ENCODE measurements at places on chromosomes 3 and 15.
A peak's percentile ranks its signal among the peaks of the same experiment; 100 is the strongest.

- no peak for DNase-seq
These were observed 79.0 kb downstream of the CHD2 start for GRCh38 chr15:92979011-92979701.

GRCh38 chr3:25468866-25469319 lies 40.8 kb downstream of the RARB start:
- no peak for DNase-seq

DNA sequence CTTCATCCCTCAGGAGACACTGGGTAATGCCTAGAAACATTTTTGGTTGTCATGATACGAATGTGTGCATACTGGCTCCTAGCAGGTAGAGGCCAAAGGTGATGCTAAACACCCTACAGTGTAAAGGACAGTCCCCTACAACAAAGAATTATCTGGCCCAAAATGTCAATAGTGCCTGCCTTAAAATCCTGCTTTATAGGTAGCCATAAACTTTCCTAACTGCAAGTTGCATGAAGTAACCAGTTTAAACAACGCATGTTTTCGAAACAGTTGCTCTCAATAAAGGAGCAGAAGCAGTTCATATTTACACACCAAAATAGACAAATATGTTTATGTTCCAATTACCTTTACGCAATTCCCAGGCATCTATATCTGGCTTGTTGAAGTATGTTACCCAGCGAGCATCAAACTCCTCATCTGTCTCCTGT lies 9.1 kb downstream of the COX5A start:
- DNase-seq: no peak

- no peak for DNase-seq
These were observed 901.4 kb downstream of the MCTP2 start for GRCh38 chr15:95132774-95133173.

DNA sequence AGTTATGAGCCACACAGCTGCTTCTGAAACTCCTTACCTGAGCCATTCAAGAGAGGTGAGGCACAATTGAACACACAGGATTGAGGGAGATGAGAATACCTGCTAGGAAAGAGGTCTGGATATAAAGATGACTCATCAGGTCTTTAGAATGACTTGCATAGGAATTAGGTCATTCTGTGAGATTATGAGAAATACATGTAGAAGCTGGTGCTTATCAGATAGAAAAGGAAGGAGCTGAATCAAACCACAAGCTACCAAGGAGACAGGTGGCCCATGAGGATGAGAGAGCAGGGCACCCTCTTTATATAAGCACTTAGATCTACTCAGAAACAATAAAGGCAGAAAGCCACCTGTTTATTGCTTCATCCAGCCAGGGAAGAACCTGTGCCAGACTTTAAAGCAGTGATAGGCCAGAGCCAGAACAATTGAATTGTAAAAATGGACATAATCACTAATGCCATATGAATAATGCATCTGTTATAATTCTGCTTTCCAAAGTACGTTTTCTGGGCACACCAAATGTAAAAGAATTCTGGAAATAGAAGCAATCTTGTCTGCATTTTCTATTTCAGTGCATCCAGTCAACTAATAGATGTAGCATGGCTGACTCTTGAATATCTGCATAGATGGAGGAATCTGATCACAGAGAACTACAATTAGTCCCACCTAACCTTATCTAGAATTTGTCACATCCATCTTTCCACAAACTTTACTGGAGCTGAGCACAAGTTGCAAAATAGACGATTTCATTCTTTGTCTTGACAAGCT lies 74.9 kb downstream of the PIK3R4 start:
- no peak for DNase-seq

DNA sequence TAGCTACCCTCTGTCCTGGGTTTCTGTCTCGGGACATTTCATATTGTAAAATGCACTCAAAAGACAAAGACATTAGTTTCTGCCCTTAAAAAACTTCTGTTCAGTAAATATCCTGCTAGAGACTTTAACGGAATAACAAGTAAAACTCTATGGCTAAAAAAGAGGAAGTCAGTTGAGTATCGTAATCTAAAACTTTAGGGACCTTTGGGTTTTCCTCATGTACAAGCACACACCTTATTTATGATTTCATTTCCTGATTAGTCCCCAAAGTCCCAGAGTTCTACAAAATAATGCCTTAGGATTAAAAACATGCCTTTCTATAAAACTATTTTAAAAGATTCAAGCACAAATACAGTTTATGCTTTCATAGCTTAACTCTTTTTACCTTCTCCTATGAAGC lies 585.9 kb downstream of the UNC13C start:
- DNase-seq: no peak

GRCh38 chr3:192082730-192083660 lies 622.0 kb downstream of the PYDC2 start:
- DNase-seq: no peak

- no peak for DNase-seq
These were observed 30.9 kb downstream of the RBMS3 start for GRCh38 chr3:29311795-29312194.

DNA sequence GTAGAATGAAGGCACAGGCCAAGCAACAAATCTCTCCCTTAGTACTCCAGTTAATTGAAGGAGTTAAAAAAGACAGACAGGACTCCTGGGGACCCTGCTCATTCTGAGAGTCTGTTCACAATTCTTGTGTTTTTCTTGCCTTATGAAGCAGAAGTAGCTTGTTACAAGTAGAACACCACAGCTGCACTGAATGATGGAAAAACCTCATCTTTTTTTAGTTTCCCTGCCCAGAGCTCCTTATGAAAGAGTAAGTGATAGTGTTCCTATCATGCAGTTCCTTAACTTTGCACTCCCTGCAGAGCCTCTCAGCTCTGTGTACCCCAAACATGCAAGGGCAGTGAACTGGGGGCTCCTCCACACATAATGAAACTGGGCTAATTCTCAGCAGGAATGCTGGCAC lies 95.5 kb downstream of the ALDH1A2 start:
- no peak for DNase-seq

- DNase-seq: peak; percentile 17
These were observed 48.0 kb upstream of the TSPAN3 start for GRCh38 chr15:77118882-77119321.

- no peak for DNase-seq
These were observed 19.2 kb downstream of the SLC15A2 start for GRCh38 chr3:121913305-121913990.

- DNase-seq: no peak
These were observed 2.3 kb downstream of the FBN1 start for GRCh38 chr15:48643206-48643605.

DNA sequence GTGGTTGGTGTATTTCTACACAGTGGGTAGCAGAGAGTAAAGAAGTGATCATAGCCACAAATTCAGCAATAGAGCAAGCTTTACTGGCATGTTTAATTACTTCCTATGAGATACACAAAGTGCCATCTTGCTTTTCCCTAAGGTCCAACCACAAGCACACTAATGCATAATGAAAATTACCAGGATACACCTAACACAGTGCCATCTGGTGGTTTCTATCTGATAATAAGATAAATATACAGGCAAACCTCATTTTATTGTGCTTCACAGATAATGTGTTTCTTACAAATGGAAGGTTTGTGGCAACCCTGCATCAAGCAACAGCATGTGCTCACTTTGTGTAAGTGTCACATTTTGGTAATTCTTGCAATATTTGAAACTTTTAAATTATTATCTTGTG lies 223.0 kb downstream of the NSUN3 start:
- DNase-seq: peak; percentile 6

DNA sequence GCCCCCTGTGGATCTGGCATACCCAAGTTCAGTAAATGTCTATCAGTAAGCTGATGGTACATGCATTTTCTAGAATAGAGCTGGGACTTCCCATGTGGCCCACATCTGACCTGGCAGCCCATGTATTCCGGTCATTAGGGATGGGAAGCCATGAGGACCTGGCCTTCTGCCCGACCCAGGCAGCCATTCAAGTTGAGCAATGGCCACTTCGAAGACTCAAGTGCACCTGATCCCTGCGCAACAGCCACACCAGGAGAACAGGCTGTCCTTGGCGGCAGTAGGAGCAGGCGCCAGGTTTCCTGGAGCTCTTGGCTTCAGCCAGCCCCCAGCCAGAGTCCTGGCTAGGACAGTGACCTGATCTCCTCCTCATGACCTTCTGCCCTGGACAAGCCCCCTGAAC lies 14.6 kb downstream of the HEMK1 start:
- no peak for DNase-seq

- no peak for DNase-seq
These were observed 2.5 kb upstream of the PLA2G4F start for GRCh38 chr15:42158941-42159340.

- no peak for DNase-seq
These were observed 218.2 kb downstream of the SHOX2 start for GRCh38 chr3:157888040-157888439.

DNA sequence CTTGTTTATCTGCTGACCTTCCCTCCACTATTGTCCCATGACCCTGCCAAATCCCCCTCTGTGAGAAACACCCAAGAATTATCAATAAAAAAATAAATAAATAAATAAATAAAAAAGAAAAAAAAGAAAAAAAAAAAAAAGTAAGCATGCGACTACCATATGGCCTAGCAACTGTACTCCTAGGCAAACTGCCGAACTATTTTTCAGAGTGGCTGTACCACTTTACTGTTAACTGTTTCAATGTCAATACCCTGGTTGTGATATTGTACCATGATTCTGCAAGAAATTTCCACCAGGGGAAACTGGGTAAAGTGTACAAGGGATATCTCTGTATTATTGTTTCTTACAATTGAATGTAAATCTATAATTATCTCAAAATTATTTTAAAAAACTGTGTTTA lies 41.3 kb upstream of the MAP4 start:
- DNase-seq: no peak

DNA sequence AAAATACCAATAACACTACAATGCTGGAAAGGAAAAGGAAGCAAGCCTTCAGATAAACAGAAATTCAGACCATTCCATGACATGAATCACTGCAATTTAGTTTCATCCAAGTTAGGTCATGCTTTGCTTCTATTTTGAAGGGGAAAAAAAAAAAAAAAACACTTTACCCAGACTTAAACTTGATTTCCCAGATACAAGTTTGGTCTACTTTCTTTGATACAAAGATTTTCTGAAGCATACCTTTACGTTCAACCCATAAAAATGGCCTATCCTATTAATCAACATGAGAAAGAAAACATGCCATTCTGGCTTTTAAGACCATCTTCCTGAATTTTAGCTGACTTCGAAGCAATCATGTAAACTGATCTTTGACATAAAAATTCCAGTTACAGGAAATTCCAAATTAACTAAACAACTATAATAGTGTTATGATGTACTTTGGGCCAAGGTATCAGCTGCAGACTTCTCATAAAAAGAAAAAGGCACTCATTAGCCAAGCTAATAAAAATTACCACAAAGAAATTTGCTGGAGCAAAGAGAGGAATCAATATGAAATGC lies 12.6 kb downstream of the OSBPL10 start:
- DNase-seq: no peak

DNA sequence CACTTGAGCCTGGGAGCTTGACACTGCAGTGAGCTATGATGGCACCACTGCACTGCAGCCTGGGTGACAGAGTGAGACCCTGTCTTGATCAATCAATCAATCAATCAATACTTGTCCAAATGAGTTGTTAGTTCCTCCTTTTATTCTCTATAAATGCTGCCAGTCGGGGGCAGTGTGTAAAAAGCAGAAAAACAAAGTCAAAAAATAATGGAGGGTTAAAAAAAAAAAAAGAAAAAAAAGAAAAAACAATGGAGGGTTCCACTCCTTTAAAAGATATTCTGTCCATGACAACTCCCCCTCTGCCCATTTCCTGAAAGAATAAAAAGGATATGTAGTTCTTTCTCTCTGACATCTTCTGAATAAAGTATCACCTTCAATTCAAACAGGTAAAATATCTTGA lies 1068.6 kb downstream of the FHIT start:
- no peak for DNase-seq

All from NCI-H2081 treated with DMSO at 0.1 percent for 48 hours (cell line).